Activated T-cell treated with anti-CD3 and anti-CD28 coated beads, Interleukin-2, amount 50 U/mL, for 72 hours (primary cell): ENCODE measurements at places on chromosomes 3 and 15. TPM values are rescaled to one million over a fixed set of nuclear protein-coding genes. Genes with fewer than 3 reads are reported as not detected.

Gene TMEM45A
- 1.5 TPM for total RNA-seq

GRCh38 chr3:128970740-128971047 is 23.2 kb downstream of the CFAP92 start:
- no peak overlapping the region for H3K27ac ChIP-seq
- H3K4me3 ChIP-seq = no peak overlapping the region
- no peaks in the 10 kb centered on the region for H3K36me3 ChIP-seq
- DNase-seq = peak; percentile 28
- peaks cover 10% of the 10 kb centered on the region for H3K4me1 ChIP-seq

Gene SLCO2A1
- total RNA-seq = not detected

GRCh38 chr3:8560366-8561007 is 58.9 kb downstream of the LMCD1 start:
- DNase-seq = no peak
- H3K4me3 ChIP-seq = no peak overlapping the region
- no peaks in the 10 kb centered on the region for H3K36me3 ChIP-seq
- no peaks in the 10 kb centered on the region for H3K4me1 ChIP-seq
- no peak overlapping the region for H3K27ac ChIP-seq

Gene PRR23B
- not detected for total RNA-seq

- no peaks in the 10 kb centered on the region for H3K36me3 ChIP-seq
- no peak overlapping the region for H3K4me3 ChIP-seq
- no peak for DNase-seq
These were observed 76.4 kb downstream of the USF3 start for GRCh38 chr3:113620091-113620490.

Gene AMOTL2
- 0.07 TPM for total RNA-seq

GRCh38 chr3:63993653-63994079 is 29.6 kb downstream of the PSMD6 start:
- peak overlapping the region; percentile 66 for H3K27ac ChIP-seq
- no peak overlapping the region for H3K4me3 ChIP-seq
- H3K4me1 ChIP-seq = peaks cover 20% of the 10 kb centered on the region
- peaks cover 26% of the 10 kb centered on the region for H3K36me3 ChIP-seq

DNA sequence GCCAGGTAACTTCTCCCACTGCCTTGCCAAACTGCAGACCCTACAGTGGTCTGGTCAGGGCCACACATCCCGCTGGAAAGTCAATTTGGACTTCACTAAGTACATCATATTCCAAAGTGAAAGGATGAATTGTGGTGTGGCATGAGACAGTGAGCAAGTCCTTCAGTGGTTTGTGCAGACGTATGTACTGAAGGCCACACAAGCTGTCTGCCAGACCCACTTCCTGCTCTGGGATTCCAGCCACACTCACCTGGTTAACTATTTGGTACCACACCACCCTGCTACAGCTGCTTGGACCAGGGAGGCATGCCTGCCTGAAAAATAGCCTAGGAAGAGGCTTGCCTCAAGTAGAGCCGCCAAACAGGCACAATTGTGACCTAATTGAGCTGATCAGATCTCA is 94.1 kb upstream of the STRIT1 start:
- DNase-seq = no peak
- no peak overlapping the region for H3K4me3 ChIP-seq
- H3K27ac ChIP-seq = no peak overlapping the region
- no peaks in the 10 kb centered on the region for H3K4me1 ChIP-seq
- H3K27me3 ChIP-seq = no peaks in the 10 kb centered on the region

DNA sequence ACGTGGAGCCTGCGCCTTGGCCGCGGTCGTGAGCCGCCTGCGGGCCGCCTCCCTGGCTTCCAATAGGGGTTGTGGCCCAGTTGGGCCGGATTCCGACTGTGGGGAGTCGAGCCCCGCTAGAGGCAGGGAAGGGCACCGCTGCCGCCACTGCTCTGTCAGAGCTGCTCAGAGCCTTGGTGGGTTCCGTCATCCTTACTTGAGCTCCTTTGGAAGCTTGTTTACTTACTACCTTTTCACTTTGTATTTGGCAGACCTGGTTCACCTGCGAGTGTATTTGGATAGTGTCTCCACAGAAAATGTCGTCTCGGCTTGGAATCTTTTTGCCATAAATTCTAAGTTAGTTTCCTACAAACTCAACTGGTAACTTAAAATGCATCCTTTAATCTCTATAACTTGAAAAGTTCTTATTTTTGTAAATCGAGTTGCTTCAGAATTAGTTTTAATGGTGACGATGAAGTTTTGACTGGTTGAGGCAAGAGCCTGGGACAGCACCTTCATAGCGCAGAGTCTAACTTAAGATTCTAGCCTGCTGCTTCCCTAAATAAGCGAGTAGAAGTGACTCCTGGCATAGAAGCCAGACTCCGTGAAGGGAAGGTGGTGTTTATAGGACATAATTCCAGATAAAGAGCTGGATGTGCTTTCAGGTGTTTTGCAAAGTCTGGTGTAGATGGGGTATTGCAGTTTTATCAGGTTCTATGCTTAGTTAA is 800 bp downstream of the DAG1 start:
- peaks cover 34% of the 10 kb centered on the region for H3K4me1 ChIP-seq
- H3K27me3 ChIP-seq = no peaks in the 10 kb centered on the region
- DNase-seq = no peak
- peak overlapping the region; percentile 86 for H3K4me3 ChIP-seq

Gene STXBP5L
- not detected for total RNA-seq

Gene GOLGA6B
- 0.51 TPM for total RNA-seq

Gene FBLN2
- 0.49 TPM for total RNA-seq

DNA sequence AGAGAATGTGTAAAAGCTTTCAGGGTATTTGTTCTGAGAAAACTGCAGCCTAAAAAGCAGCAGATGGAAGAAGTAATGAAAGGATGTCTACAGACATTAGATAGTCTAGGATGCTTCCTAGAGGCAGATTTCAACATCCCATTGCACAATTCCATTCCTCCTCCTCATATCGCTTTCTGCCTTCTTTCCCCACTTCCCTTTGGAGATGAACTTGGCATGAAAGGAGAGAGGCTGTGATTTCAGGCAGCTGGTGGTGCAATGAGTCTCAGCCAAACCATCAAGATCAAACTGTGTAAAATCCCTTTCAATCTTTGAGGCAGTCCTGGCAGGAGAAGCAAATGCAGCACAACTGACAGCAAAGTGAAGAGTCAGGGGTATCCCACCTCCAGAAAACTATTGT is 438.7 kb upstream of the KCNMB2 start:
- no peak for DNase-seq
- H3K4me3 ChIP-seq = no peak overlapping the region
- no peaks in the 10 kb centered on the region for H3K4me1 ChIP-seq
- H3K27ac ChIP-seq = no peak overlapping the region

Gene METTL6
- total RNA-seq = 26.8 TPM

- no peak for DNase-seq
- peaks cover 6% of the 10 kb centered on the region for H3K27me3 ChIP-seq
- H3K36me3 ChIP-seq = no peaks in the 10 kb centered on the region
- no peak overlapping the region for H3K4me3 ChIP-seq
- H3K4me1 ChIP-seq = peaks cover 21% of the 10 kb centered on the region
These were observed 455.7 kb upstream of the THBS1 start for GRCh38 chr15:39125226-39125625.

Gene PROS1
- total RNA-seq = 0.50 TPM

- H3K36me3 ChIP-seq = no peaks in the 10 kb centered on the region
- H3K27me3 ChIP-seq = no peaks in the 10 kb centered on the region
- no peak overlapping the region for H3K4me3 ChIP-seq
These were observed 73.9 kb upstream of the KCNH8 start for GRCh38 chr3:19074257-19074900.

DNA sequence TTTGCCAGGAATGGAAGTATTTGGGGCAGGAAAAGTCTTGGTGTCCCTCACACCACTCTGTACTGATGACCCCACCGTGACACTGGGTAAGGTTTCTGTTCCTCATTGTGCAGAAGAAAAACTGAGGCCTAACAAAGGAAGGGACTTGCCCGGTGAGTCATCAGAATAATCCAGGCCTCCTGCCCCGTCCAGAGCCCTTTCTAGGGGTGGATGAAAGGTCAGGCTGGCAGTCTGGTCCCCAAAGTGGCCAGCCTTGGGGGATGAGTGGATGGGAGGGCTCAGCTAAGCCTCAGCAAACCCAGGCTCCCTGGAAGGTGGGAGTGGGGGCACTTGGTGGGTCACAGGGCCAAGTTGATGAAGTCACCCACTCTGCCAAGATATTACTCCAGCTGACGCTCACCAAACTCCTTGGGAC is 2.3 kb upstream of the DNAH1 start:
- no peaks in the 10 kb centered on the region for H3K27me3 ChIP-seq
- H3K4me3 ChIP-seq = peak overlapping the region; percentile 3
- DNase-seq = no peak
- H3K36me3 ChIP-seq = no peaks in the 10 kb centered on the region

DNA sequence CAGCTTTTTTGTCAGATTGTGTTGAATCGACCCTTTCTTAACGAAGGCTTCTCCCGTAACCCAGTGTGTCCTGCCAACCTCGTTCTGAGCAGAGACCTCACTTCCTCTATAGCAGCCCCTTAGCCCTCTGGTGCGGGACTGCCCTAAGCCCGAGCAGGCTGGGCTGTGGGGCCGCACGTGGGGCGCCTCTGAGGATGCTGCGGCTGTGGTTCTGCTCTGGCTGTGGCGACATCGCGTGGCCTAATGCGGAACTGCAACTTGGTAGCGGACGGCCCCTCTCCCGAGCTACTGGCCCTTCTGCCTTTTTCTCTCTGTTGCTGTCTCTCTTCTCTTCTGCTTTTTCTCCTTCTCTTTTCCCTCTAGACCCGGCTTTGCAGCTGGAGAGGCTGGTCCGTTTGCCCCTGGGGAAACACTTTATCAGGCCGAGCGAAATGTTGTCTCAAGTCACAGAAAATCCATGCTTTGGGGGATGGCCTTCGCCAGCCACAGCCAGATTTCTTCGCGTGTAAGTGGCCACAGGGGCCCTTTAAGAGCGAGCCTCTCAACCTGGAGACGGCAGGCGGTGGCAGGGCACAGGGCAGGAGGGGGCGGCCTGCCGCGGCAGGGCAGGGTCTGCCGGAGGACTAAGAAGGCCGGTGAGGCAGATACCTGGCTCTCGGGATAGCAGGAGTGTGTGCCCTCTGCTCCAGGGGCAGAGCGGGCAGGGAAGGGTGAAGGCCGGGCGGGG is 19.4 kb upstream of the KIF23 start:
- peak; percentile 85 for DNase-seq
- H3K27me3 ChIP-seq = peaks cover 17% of the 10 kb centered on the region
- H3K36me3 ChIP-seq = no peaks in the 10 kb centered on the region
- H3K4me3 ChIP-seq = no peak overlapping the region

- no peak for DNase-seq
- peaks cover 17% of the 10 kb centered on the region for H3K36me3 ChIP-seq
- H3K4me3 ChIP-seq = no peak overlapping the region
- peak overlapping the region; percentile 52 for H3K27ac ChIP-seq
- no peaks in the 10 kb centered on the region for H3K4me1 ChIP-seq
These were observed 26.8 kb downstream of the PARL start for GRCh38 chr3:183857863-183858262.

- H3K27me3 ChIP-seq = peaks cover 9% of the 10 kb centered on the region
- no peaks in the 10 kb centered on the region for H3K36me3 ChIP-seq
- H3K4me3 ChIP-seq = no peak overlapping the region
- no peak overlapping the region for H3K27ac ChIP-seq
- no peak for DNase-seq
These were observed 2.5 kb downstream of the MOBP start for GRCh38 chr3:39469945-39470344.

- H3K4me3 ChIP-seq = peak overlapping the region; percentile 1
- H3K27ac ChIP-seq = peak overlapping the region; percentile 66
- H3K36me3 ChIP-seq = no peaks in the 10 kb centered on the region
- no peaks in the 10 kb centered on the region for H3K27me3 ChIP-seq
- H3K4me1 ChIP-seq = peaks cover 16% of the 10 kb centered on the region
- DNase-seq = no peak
These were observed 48.1 kb downstream of the ADAMTS7 start for GRCh38 chr15:78762985-78763795.

Gene TXNRD3
- total RNA-seq = 1.9 TPM

GRCh38 chr15:74420193-74420905 is 13.4 kb downstream of the SEMA7A start:
- peak overlapping the region; percentile 31 for H3K27ac ChIP-seq
- peaks cover 82% of the 10 kb centered on the region for H3K4me1 ChIP-seq
- peak overlapping the region; percentile 22 for H3K4me3 ChIP-seq
- no peaks in the 10 kb centered on the region for H3K27me3 ChIP-seq

- no peak overlapping the region for H3K4me3 ChIP-seq
- no peaks in the 10 kb centered on the region for H3K4me1 ChIP-seq
- no peaks in the 10 kb centered on the region for H3K27me3 ChIP-seq
- H3K27ac ChIP-seq = no peak overlapping the region
- DNase-seq = no peak
These were observed 39.3 kb downstream of the LRRK1 start for GRCh38 chr15:100958326-100959065.

DNA sequence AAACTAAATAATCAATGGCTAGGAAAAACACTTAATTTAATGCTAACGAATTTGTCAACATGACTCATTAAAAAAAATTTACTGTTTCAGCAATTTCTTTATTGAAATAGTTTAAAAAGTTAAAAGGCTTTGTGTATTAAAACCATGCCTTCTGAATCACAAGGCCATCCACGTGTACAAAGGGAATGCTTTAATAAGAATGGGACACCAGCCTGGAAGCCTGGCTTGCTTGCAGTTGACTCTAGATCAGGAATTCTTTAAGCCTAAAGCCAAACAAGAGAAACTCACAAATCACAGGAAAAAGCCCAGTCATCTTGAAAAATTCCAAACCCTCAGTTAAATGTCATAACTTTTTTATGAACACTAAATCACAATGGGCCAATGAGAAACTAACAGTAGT is 137.6 kb downstream of the PEAK1 start:
- no peaks in the 10 kb centered on the region for H3K27me3 ChIP-seq
- no peaks in the 10 kb centered on the region for H3K36me3 ChIP-seq
- no peak overlapping the region for H3K27ac ChIP-seq

DNA sequence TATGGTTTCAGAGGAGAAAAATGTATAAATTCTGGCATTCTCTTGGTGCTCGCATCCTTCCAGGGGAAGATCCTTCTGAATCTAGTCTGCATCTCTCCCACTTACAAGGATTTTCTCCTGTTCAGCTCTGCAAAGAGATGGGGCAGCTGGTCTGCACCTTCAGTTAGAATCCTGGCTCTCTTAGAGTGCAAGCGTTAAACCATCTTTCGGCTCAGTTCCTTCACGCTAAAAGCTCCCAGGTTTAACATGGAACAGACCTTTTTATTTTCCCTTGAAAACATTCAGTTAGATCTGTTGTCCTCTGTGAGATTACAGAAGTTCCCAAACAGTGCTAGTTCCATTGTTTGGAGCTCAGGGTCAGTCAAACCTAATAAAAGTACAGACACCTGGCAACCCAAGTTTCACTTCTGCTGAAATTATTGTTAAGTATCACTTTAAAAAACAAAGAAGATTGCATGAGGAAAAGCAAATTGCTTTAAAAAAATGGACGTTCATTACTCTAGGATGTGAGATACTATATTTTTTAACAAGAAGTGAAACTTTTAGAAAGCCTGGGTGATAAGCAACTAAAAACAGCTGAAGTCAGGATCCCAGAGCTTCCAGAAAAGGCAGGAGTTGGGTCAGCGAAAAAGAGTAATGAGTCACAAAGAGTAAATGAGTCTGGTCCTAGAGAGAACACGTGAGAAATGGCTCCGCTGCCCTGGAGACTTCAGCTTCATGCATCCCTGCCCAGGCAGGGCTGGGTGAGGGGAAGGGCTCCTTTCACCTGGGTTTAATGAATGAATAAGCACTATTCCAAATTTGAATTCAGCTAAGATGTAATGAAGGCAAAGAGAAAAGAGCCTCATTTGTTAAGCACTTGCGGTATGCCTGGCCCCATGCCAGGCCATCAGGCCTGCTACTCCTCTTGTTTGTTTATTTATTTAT is 63.3 kb downstream of the ABTB1 start:
- no peak for DNase-seq
- no peak overlapping the region for H3K4me3 ChIP-seq
- H3K4me1 ChIP-seq = peaks cover 5% of the 10 kb centered on the region
- H3K27ac ChIP-seq = peak overlapping the region; percentile 4
- H3K27me3 ChIP-seq = peaks cover 10% of the 10 kb centered on the region
- H3K36me3 ChIP-seq = no peaks in the 10 kb centered on the region

GRCh38 chr15:55270291-55270690 is 19.3 kb downstream of the RAB27A start:
- peak overlapping the region; percentile 98 for H3K27ac ChIP-seq
- peak overlapping the region; percentile 20 for H3K4me3 ChIP-seq
- H3K36me3 ChIP-seq = peaks cover 56% of the 10 kb centered on the region
- H3K4me1 ChIP-seq = peaks cover 92% of the 10 kb centered on the region
